Upper lobe of left lung (tissue), 6 donors: ENCODE measurements at places on chromosomes 3 and 15.

GRCh38 chr3:49689046-49689907, at the start of the genes MST1 and RNF123:
TSS of gene MST1 (minus strand) at chr3:49689474. CDS start at chr3:49688691, 783 bp downstream.
TSS of gene RNF123 (plus strand) at chr3:49689557. CDS start at chr3:49691166, 1,609 bp downstream.
- no peaks in the 10 kb centered on the region for H3K27me3 ChIP-seq
- peaks cover 50% of the 10 kb centered on the region for H3K4me1 ChIP-seq

DNA sequence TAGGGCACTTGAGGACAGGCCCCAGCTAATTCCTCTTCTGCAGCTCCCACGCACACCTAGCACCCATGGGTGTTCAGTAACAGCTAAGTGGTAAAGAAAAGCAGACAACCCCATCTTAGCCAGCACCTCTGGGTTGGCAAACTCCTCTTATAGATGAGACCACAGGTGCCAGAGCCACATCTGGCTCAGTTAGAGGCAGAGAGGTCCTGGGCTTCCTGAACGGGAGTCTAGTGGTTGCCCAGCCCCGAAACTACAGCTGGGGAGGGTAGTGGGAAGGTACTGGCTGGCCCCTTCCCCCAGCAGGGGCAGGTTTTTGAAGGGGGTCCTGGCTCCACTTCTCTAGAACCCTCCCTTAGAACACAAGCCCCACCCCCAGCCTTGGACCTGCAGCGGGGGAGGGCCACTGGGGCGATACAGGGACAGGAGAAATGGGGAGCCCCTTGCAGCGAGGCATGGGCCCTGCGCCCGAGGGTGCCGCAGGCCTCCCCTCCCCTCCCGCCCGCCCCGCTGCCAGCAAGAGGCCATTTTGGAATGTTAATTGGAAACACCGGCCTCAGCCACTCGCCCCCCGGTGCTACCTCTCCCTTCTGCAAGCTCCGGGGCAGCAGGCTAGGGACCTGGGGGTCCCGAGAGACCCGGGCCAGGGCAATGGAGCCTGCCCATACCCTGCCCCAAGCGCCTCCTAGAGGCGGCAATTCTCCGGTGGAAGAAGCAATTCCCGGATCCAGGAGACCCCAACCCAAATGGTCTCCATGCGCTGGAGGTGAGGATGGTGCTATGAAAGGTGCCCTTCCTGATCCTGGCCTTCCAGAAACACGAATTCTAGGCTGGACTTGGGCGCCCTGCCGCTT, 1.5 kb downstream of the DUSP7 start:
- DNase-seq = no peak
- no peaks in the 10 kb centered on the region for H3K27me3 ChIP-seq
- H3K36me3 ChIP-seq = peaks cover 38% of the 10 kb centered on the region
- peak overlapping the region; percentile 87 for H3K27ac ChIP-seq

GRCh38 chr3:72093270-72093991, 308.5 kb upstream of the PROK2 start:
- no peaks in the 10 kb centered on the region for H3K27me3 ChIP-seq
- DNase-seq = no peak
- H3K27ac ChIP-seq = no peak overlapping the region
- no peak overlapping the region for H3K4me3 ChIP-seq
- H3K4me1 ChIP-seq = no peaks in the 10 kb centered on the region
- no peaks in the 10 kb centered on the region for H3K36me3 ChIP-seq

DNA sequence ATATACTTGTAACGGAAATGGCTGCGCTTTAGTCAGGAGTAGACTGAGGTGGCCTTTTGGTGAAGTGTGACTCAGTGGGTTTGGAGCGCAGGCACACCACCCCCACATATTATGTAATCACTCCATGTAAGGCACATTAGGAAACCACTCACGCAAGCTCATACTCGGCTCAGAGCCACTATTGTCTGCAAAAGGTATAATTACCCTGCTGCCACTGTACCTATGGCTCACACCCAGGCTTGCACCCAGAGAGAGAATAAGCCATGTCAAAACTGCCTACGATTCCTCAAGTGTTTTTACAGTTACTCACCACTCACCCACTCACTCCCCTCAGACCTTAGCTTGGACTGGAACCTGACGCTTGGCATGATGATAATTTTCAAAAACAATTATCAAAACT, 611.9 kb upstream of the CCDC54 start:
- no peak overlapping the region for H3K4me3 ChIP-seq
- no peaks in the 10 kb centered on the region for H3K36me3 ChIP-seq
- no peak for DNase-seq
- no peak overlapping the region for H3K27ac ChIP-seq
- no peaks in the 10 kb centered on the region for H3K27me3 ChIP-seq

GRCh38 chr15:61653110-61653509, 407.1 kb downstream of the VPS13C start:
- H3K4me3 ChIP-seq = no peak overlapping the region
- no peaks in the 10 kb centered on the region for H3K4me1 ChIP-seq
- peak; percentile 34 for DNase-seq
- no peak overlapping the region for H3K27ac ChIP-seq
- no peaks in the 10 kb centered on the region for H3K36me3 ChIP-seq

DNA sequence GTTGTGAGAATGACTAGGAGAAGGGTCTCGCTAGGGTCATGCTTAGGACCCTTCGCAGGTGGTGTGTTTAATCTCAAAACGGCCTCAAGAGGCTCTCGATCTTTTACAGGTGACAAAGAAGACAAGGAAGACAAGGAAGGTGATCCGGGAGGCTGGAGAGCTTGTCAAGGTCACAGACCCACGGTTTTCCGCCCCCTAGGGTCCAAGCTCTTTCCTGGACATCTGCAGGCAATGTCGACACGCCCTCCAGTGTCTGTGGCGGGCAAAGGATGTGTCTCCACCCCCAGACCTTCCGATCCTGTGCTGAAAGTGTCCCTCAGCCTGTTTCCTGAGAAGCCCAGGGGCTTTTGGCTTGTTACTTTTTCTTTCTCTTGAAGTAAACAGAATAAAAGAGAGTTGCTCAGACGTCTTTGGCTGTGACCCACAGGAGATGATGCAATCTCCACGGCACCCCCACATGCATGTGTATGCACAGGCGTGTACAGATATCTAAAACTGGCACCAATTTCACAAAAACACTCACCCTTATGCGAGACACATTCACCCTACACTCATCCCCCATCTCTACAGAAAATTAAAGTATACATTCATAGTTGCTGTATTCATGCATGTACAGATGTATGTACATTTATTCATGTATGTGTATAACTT, 108.8 kb downstream of the KLF13 start:
- no peak overlapping the region for H3K4me3 ChIP-seq
- peaks cover 42% of the 10 kb centered on the region for H3K4me1 ChIP-seq
- peak overlapping the region; percentile 83 for H3K27ac ChIP-seq
- H3K36me3 ChIP-seq = no peaks in the 10 kb centered on the region

- no peaks in the 10 kb centered on the region for H3K27me3 ChIP-seq
- H3K4me3 ChIP-seq = no peak overlapping the region
- DNase-seq = peak; percentile 37
- H3K4me1 ChIP-seq = no peaks in the 10 kb centered on the region
- peaks cover 25% of the 10 kb centered on the region for H3K36me3 ChIP-seq
Measured at GRCh38 chr3:197830967-197831313, 39.9 kb downstream of the LRCH3 start.

DNA sequence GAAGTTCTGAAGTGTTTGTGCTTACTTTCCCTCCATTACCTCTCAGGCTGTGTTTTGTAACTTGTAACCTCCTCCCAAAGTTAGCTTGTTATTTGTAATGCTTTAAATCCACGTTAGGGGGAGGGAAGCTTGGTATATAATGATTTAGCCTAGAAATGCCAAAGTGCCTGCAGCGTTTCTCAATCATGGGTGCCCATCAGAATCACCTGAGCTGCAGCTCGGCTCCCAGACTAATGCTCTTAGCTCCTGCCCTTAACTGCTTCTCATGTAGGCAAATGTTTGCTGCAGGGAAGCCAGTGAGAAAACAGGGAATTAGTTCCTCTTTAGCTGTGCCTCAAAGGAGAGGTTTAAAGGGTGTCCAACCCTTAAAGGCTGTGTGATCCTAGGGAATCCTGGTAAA, 219.2 kb upstream of the NAALADL2 start:
- no peak overlapping the region for H3K4me3 ChIP-seq
- H3K36me3 ChIP-seq = no peaks in the 10 kb centered on the region
- H3K27ac ChIP-seq = no peak overlapping the region
- no peaks in the 10 kb centered on the region for H3K4me1 ChIP-seq
- no peaks in the 10 kb centered on the region for H3K27me3 ChIP-seq
- DNase-seq = no peak

DNA sequence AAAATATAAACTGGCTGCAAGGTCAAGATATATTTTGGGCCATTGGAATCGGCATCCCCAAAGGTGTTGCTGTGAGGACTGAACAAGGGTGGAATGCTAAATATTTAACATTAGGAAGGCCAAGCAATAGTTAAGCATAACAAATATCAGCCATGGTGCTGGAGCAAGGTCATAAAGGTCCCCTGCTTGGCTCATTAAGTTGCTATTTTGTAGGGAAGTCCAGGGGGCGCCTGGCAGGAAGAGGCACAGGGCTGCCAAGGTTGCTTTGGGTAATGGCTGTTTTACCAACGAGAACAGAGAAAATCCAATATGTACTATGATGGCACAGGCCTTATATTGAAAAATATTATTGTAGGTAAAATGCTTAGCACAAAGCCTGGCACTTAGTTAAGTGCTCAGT, 62.2 kb downstream of the SLC15A2 start:
- no peaks in the 10 kb centered on the region for H3K36me3 ChIP-seq
- H3K4me3 ChIP-seq = no peak overlapping the region
- no peaks in the 10 kb centered on the region for H3K27me3 ChIP-seq
- no peaks in the 10 kb centered on the region for H3K4me1 ChIP-seq
- H3K27ac ChIP-seq = no peak overlapping the region
- DNase-seq = no peak

DNA sequence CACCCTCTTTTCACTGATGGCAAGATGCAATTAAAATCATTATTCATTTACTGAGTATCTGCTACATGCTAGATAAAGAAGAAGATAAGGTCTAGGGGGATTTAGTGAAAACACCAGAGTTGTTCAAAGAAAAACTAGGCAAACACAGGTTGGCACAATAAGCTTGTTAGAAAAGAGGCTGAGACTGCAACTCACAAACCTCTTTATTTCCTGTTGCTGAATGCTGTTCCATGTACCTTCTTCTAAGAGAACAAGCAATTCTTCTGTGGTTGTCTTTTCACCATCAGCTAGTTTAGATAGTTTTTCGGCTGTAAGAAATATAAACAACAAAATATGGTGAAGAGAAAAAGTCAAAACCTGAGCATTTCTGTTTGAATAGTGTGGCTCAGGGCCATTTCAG, 61.1 kb downstream of the EIF3J start:
- H3K27me3 ChIP-seq = no peaks in the 10 kb centered on the region
- H3K36me3 ChIP-seq = peaks cover 74% of the 10 kb centered on the region
- no peak overlapping the region for H3K27ac ChIP-seq
- DNase-seq = no peak
- H3K4me1 ChIP-seq = no peaks in the 10 kb centered on the region

GRCh38 chr3:56758539-56758981, 43.2 kb downstream of the ARHGEF3 start:
- no peaks in the 10 kb centered on the region for H3K27me3 ChIP-seq
- H3K27ac ChIP-seq = peak overlapping the region; percentile 72
- peaks cover 76% of the 10 kb centered on the region for H3K4me1 ChIP-seq
- H3K36me3 ChIP-seq = no peaks in the 10 kb centered on the region
- H3K4me3 ChIP-seq = no peak overlapping the region

DNA sequence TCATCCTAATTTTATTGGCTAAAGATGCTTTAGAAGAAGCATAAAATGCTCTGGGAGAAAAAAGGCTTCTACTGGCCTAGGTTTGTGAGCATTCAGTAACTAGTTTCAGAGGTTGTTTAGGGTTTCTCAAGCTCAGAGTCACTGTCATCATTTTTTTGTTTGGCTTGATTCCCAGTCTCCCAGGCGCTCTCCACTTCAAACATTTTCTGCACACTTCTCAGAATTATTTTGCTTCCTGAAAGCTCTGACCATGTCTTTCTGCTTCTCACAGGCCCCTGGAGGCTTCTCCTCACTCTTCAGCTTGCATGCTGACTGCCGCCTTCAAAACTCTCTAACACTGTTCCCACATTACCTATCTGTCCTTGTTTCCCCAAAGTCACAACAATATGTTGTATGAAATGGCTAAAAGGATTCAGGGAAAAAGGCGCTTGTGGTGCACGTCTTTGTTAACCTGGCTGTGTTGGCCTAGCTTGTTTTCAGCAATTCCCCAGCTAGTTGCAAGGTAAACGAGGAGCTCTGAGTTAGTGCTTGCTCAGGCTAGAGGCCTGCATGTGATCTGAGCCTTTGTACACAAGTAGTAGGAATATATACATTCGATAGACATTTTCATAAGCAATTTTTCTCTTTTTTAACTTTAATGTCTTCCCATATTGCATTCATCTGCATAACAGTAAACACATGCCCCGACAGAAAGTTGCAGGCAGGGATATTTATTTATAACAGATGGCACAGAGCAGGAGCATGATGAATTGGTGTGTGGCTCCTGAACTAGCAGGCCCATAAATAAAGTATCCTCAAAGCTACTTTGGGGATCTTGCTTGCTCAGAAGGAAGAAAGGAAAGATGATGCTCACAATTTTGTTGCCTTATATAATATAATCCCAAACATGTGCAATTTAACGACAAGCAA, 129.2 kb upstream of the DPH6 start:
- H3K36me3 ChIP-seq = no peaks in the 10 kb centered on the region
- no peak overlapping the region for H3K4me3 ChIP-seq
- no peaks in the 10 kb centered on the region for H3K27me3 ChIP-seq
- peak overlapping the region; percentile 62 for H3K27ac ChIP-seq

- H3K4me3 ChIP-seq = no peak overlapping the region
- no peaks in the 10 kb centered on the region for H3K36me3 ChIP-seq
- H3K27me3 ChIP-seq = no peaks in the 10 kb centered on the region
- no peak overlapping the region for H3K27ac ChIP-seq
- peaks cover 4% of the 10 kb centered on the region for H3K4me1 ChIP-seq
Measured at GRCh38 chr3:105729667-105730066, 139.1 kb downstream of the CBLB start.

GRCh38 chr3:64187065-64187959, 38.0 kb downstream of the PRICKLE2 start:
- peaks cover 24% of the 10 kb centered on the region for H3K4me1 ChIP-seq
- peak; percentile 37 for DNase-seq
- H3K27ac ChIP-seq = peak overlapping the region; percentile 57
- H3K27me3 ChIP-seq = no peaks in the 10 kb centered on the region

DNA sequence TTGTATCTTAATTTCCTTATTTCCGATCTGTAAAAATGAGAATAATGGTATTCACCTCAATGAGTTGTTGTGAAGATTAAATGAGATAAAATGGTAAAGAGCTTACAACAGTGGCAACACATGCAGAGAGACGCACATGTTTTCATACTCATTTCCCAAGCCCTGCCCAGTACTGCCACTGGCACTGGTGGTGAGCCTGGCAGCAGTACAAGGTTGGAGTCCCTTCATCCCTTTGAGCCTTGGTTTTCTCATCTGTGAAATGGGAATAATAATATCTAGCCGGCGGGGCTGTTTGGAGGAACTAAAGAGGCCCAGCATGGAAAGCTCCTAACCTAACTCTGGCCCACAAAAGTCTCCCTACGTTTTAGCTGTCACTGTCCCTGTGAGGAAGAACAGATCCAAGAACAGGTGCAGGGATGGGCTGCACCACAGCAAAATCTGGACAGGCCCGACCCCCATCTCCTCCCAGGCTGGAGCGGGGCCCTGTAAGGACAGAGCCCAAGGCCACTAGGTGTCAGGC, 866 bp upstream of the CD276 start:
- H3K36me3 ChIP-seq = no peaks in the 10 kb centered on the region
- no peaks in the 10 kb centered on the region for H3K27me3 ChIP-seq
- peak overlapping the region; percentile 80 for H3K27ac ChIP-seq
